ENCODE measurements at places on chromosomes 5 and 9.

- H3K4me3 ChIP-seq = no peak overlapping the region
- no peaks in the 10 kb centered on the region for H3K27me3 ChIP-seq
- H3K4me1 ChIP-seq = no peaks in the 10 kb centered on the region
- no peak for DNase-seq
- no peak overlapping the region for H3K27ac ChIP-seq
- H3K36me3 ChIP-seq = no peaks in the 10 kb centered on the region
Measured at GRCh38 chr5:29897916-29898315, 1295.6 kb upstream of the CDH6 start.

DNA sequence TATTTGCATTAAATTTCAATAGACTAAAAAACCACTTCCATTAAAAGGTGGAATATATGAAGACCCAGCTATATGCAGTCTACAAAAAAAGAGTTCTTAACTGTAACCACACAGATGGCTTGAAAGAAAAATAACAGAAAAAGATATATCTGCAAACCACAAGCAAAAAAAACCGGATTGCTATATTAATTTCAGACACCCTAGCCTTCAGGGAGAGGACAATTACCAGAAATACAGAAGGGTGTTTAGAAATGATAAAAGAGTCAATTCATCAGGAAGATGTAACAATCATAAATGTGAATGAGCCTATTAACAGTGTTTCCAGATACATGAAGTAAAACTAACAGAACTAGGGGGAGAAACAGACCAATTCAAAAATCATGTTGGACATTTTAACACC is 56.9 kb upstream of the SMIM23 start:
- no peaks in the 10 kb centered on the region for H3K27me3 ChIP-seq
- no peak overlapping the region for H3K4me3 ChIP-seq
- DNase-seq = no peak
- no peaks in the 10 kb centered on the region for H3K36me3 ChIP-seq
- H3K4me1 ChIP-seq = no peaks in the 10 kb centered on the region
- H3K27ac ChIP-seq = no peak overlapping the region

DNA sequence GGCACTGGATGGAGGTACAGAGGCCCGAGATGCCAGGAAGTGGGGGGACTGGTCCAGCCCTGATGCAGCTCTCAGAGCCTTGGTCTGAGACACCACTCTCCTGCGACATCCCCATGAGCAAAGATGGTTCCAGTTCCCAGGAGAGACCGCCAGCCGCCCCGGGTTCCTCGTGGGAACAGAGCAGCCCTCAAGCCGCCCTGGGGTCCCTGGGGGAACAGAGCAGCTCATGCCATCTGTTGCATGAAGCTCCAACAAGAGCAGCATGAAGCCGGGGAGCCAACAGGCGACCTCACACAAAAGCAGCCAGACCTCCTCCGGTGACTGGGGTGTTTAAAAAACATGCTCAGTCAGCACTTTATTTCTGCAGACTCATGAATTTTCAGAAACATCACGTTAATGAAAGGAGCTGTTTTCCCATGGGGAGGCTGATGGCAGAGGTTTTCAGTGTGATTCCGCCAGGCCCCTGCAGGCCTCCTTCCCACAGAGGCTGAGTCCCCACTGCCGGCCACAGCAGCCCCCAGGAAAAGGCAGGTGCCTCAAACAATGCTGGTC is 6.2 kb downstream of the SLC6A18 start:
- no peaks in the 10 kb centered on the region for H3K36me3 ChIP-seq
- no peak overlapping the region for H3K27ac ChIP-seq
- DNase-seq = no peak
- H3K27me3 ChIP-seq = no peaks in the 10 kb centered on the region

GRCh38 chr5:44807269-44807668 is 1.5 kb upstream of the MRPS30 start:
- H3K27ac ChIP-seq = no peak overlapping the region
- H3K4me1 ChIP-seq = peaks cover 4% of the 10 kb centered on the region
- H3K27me3 ChIP-seq = no peaks in the 10 kb centered on the region
- no peak overlapping the region for H3K4me3 ChIP-seq
- peaks cover 9% of the 10 kb centered on the region for H3K36me3 ChIP-seq
- no peak for DNase-seq

DNA sequence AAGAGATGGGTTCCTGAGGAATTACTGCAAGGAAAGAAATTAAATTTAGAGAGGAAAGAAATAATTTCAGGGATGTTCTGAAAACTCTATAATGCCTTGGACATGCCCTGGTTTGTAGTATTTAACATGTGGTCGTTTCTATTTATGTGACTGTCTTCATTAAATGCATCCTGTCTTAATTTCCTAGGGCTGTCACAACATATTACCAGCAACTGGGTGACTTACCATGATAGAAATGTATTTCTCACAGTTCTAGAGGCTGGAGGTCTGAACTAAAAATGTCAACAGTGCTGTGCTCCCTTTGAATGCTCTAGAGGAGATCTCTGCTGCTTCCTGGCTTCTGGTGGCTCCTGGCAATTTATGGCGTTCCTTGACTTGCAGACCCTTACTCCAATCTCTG is 287.7 kb downstream of the FBXL7 start:
- no peak overlapping the region for H3K27ac ChIP-seq
- no peak overlapping the region for H3K4me3 ChIP-seq
- H3K36me3 ChIP-seq = no peaks in the 10 kb centered on the region
- DNase-seq = no peak
- H3K27me3 ChIP-seq = no peaks in the 10 kb centered on the region

DNA sequence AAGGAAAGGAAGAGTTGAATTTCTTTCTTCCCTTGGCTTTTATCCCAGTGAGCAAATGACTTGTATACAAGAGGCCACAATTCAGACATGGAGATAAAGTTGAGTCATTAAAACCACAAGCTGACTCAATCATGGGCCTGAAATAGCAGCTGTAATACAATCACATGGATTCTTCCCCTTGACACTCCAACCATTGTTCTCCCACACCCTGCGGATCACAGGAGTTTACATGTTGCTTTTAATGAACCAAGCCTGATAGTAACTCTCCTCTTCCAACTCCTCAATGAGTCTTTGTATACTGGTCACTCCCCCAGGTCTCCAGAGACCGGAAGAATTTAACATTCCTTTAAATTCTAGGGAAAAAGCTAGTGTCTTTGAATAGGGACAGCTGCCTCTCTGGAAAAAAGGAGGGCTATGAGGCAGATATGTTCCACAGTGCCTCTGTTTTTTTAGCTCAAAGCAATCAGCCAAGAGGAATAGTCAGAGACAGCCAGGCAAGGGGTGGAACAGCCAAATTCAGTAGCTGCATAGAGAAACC is 32.4 kb downstream of the PCDHGC5 start:
- no peaks in the 10 kb centered on the region for H3K27me3 ChIP-seq
- peak overlapping the region; percentile 24 for H3K4me3 ChIP-seq
- H3K27ac ChIP-seq = peak overlapping the region; percentile 92
- peaks cover 10% of the 10 kb centered on the region for H3K36me3 ChIP-seq

- no peak for DNase-seq
- no peaks in the 10 kb centered on the region for H3K36me3 ChIP-seq
- no peaks in the 10 kb centered on the region for H3K4me1 ChIP-seq
- H3K27ac ChIP-seq = no peak overlapping the region
- no peaks in the 10 kb centered on the region for H3K27me3 ChIP-seq
- H3K4me3 ChIP-seq = no peak overlapping the region
Measured at GRCh38 chr9:128643519-128644300, 12.9 kb downstream of the DYNC2I2 start.

- H3K27ac ChIP-seq = no peak overlapping the region
- H3K36me3 ChIP-seq = no peaks in the 10 kb centered on the region
- no peaks in the 10 kb centered on the region for H3K4me1 ChIP-seq
- no peaks in the 10 kb centered on the region for H3K27me3 ChIP-seq
- DNase-seq = no peak
Measured at GRCh38 chr9:75826314-75826713, 64.2 kb upstream of the PCSK5 start.

GRCh38 chr5:81225463-81225862 is 7.7 kb upstream of the CKMT2 start:
- H3K27ac ChIP-seq = no peak overlapping the region
- no peaks in the 10 kb centered on the region for H3K36me3 ChIP-seq
- H3K27me3 ChIP-seq = no peaks in the 10 kb centered on the region

DNA sequence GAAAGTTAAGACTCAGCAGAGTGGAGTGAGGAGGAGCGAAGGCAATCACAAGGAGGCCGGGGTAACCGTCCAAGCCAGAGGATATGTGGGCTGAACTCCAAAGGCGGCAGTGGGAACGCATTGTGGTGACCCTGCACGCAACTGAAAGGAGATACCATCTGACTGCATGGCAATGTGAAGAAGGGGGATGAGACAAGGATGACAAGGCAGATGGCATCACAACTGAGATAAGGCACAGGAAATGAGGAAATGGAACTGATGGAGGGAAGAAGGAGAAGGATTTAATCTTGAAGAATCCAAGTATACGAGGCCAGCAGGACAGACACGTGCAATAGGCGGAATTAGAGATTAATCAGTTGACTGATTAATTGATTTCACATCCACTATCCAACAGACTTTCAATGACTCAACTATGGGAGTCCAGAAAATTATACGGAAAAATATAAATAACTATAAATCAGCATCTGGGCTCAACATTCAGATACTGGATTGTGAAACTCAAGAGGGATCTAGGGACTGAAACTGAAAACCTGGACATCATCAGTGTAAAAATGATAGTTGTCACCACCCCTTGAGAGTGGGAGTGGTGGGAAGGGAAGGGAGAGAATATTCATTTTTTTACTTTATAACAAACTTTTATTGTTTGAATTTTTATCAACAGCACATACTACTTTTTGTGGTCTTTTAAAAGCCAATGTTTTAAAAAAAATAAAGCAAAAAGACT is 86.1 kb downstream of the ARL15 start:
- no peak for DNase-seq
- H3K27me3 ChIP-seq = no peaks in the 10 kb centered on the region
- no peaks in the 10 kb centered on the region for H3K4me1 ChIP-seq
- no peaks in the 10 kb centered on the region for H3K36me3 ChIP-seq
- no peak overlapping the region for H3K4me3 ChIP-seq

All from astrocyte (in vitro differentiated cells and primary cell).